ENCODE measurements at places on chromosomes 3 and 15.

DNA sequence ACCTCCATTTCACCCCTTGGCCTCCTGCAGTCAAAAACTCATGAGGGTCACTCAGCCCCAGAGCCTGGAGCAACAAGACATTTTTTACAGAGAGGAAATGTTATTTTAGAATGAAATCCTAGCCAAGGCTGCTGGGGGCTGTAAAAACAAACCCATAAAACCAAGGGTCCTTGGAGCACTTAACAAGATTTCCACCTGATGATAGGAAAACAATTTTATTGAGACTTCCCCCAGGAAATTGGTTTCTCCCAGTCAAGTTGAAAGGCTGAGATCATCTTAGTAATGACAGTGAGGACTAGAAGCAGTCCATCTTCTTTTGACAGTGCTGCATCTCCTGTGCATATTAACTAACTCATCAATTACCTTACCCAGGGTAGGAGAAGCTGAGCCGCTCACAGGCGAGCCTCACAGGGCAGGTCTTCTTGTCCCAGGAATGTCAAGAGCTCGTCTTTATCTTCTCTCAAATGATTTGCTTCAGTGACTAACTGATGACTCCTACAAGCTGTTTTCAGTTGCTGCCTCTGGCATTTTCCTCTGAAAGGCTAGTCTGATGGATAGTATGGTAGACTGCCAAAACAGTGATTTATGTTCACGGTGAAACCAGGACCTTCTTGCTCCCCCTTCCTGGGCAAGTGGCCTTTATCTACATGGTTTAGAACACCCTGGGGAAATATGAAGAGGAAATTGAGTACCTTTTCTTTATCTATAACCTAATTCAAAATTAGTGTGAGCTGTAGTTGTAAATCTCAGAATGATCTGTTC lies 34.6 kb upstream of the AEN start:
- peak; percentile 66 for DNase-seq

DNA sequence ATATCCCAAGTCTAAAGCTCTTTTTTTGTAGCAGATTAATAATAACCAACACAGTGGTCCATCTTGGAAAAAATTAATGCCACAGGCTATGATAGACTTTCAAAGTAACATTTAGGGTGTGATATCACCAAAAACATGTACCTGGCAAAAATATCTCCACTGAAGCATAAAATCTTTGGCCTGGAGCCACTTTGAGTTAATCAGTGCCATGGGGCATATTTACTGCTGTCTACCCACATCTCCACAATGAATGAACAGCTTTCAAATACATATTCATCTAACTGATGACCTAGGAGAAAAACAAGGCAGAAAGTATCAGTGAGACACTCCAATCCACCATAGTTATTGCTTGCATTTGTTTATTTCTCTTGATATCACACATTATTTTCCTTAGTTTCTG lies 296.0 kb upstream of the MDFIC2 start:
- no peak for DNase-seq

- no peak for DNase-seq
Observed at GRCh38 chr15:70098153-70098460, 390 bp upstream of the TLE3 start.

DNA sequence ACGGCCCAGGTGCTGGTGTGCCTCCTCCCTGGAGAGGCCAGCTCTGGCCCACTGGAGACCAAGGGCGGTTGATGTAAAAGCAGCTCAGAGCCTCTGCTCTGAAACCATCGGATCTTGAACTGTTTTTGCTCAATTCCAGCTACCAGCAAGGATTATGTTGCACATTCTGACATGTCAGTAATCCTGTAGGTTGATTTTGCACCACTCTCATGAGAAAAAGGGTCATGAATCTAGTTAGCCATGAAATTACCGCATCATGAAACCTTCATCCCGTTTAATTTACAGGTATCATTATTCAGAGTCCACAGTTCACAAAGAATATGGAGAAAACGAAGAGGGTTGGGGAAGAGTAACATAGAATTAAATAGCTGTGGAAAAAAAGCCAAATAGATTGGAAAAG lies 120.4 kb upstream of the NSMCE3 start:
- no peak for DNase-seq

GRCh38 chr3:97306226-97306625 lies 458.3 kb upstream of the ARL6 start:
- DNase-seq: no peak

DNA sequence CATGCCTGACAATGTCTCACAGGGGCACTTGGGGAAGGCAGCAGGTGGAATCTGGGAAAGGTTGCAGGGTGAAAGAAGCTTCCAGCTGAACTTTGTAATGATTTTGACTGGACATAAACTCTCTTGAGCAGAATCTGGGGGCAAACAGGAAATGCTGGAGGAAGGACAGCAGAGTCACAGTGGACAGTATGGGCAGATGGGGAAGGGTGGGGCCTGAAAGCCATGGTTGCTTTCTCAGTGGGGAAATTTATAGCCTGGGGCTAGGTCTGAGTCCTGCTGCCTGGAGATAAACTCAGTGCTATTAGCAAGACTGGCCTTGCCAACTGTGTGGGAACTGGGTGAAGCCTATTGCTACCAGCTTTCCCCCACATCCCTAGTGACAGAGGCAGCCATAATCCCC lies 203.2 kb downstream of the OSBPL10 start:
- no peak for DNase-seq

- no peak for DNase-seq
Observed at GRCh38 chr15:69060041-69060481, 45.6 kb downstream of the NOX5 start.

- DNase-seq: no peak
Observed at GRCh38 chr15:40528801-40529200, 36.0 kb downstream of the CCDC32 start.

DNA sequence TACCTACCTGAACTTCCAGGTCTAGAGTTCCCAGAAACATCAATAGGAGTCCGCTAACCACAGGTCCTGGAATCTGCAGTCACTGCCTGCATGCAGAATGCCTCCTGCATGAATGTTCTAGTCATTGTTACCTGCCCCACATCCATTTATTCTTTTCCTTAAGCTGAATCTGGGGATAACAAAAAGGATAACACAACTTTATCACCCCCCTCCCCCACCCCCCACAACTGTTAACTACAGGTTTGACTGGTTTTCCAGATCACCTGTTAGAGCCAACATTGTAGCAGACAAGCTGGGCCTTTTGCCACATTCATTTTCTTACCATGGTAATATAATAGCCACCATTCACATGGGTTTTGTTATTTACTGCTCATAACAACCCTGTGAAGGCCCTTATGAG lies 4.6 kb upstream of the CTSH start:
- no peak for DNase-seq

DNA sequence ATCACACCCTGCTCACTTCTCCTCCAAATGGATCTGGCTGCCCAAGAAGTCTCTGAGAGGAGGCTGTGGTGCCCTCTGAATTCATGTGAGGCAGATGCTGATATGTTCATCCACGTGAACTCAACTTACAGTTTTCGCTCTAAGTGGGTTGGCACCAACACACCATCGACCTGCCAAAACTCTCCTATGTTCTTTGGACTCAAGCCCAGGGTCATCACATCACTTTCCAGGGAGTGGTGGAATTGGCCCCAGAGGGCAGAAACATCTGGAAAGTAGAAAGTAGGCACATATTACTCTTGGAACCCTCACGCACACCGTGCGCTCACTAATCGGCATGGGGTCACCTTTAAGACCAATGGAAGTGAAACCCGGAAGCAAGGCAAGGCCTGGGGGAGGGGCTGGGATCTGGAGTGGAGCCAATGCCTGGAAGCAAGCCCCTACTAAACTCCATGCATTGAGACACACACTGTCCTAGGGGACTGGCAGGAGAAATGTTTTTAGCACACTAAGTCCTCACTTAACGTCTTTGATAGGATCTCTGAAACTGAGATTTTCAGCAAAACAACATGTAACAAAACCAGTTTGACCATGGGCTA lies 41.4 kb downstream of the SSUH2 start:
- no peak for DNase-seq

DNA sequence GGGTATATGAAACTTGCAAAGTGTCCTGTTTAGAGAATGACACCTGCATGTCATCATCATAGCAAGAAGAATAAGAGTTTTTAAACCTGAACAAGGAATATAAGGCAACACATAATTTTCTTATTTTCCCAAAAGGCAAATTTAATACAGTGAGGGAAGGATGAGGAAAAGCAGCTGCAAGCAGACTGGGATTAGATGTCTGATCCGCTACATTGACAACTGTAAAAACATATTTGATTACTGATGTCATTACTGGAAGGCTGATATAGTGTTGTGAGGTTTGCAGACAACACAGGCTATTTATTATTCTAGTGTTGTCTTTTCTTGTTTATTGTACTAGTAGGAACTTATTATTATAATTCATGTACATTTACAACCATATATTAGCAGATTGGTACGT lies 528.7 kb downstream of the ZIC1 start:
- DNase-seq: no peak

- no peak for DNase-seq
Observed at GRCh38 chr15:47820747-47821319, 103.5 kb downstream of the SEMA6D start.

DNA sequence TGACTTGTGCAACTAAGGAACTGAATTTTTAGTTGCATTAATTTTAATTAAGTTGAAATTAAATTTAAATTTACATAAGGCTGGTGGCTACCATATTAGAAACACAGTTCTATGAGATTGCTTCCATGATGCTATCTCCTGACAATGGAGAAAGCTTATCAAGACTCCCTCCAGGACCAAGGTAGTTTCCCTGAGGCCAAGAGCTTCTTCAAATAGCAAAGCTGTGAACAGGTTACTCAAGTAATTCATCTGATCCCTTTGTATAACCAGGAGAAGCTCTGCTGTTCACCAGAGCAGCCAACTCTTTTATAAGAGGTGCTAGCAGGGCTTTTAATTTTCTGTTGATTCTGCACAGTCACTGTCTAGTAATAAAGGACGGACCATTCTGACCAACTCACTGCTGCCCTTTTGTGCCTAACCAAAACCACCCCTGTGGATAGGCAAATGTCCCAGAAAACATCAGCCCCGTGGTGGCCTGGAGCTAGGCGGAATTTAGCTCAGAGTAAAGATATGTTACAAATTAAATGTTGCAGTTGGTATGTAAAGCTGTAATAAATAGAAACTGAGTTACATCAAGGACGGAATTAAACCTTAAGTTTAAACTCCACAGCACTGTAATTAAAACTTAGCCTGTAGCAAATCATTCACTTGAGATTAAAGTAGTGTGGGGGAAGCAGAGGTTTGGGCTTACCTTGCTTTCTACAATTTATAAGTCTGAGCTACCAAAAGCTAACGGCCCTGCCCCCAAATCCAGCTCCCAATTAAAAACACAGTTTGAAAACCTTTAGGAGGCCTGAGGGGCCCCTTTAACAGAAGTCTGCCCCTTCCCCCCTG lies 55.6 kb upstream of the LRTM1 start:
- no peak for DNase-seq

DNA sequence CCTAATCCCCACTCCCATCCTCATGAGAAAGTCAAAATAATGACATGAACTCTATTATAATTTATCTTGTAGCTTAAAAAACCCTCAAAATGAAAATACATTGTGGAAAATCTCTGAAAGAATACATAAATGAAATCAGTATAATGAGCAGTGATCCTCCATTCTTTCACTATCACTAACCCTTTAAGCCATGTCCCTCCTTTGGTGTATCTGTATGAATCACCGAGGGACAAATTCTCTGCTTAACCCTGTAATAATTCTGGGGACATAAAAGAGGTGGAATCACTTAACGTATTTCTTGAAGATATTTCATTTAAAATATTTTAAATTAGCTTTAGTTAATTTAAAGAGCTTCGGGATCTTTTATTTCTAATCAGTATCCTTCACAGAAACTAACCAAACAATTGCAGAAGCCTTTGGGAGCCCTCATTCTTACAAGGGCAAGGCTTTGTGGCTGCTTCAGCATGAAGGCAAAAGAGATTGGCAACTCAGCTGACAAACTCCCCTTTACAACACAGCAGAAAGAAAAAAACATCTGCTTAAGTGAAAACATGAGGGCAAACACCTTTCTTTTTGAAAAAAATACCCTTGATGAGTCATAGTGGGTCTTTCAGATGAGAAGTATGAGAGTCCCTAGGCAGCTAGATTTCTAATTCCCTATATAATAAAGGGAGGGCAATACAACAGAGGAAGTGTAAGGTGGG lies 44.0 kb upstream of the ALCAM start:
- no peak for DNase-seq

- peak; percentile 49 for DNase-seq
Observed at GRCh38 chr3:113736548-113737089, 9.4 kb downstream of the NAA50 start.

GRCh38 chr15:82835391-82835917 lies 26.0 kb downstream of the WHAMM start:
- no peak for DNase-seq
